ENCODE measurements at places on chromosomes 11 and 22.

- H3K36me3 ChIP-seq: no peaks in the 10 kb centered on the region
- no peak overlapping the region for H3K4me3 ChIP-seq
- H3K4me1 ChIP-seq: peaks cover 12% of the 10 kb centered on the region
- no peaks in the 10 kb centered on the region for H3K27me3 ChIP-seq
- no peak for DNase-seq
- H3K27ac ChIP-seq: no peak overlapping the region
Measured at GRCh38 chr11:68137833-68138232, 16.6 kb upstream of the CHKA start.

DNA sequence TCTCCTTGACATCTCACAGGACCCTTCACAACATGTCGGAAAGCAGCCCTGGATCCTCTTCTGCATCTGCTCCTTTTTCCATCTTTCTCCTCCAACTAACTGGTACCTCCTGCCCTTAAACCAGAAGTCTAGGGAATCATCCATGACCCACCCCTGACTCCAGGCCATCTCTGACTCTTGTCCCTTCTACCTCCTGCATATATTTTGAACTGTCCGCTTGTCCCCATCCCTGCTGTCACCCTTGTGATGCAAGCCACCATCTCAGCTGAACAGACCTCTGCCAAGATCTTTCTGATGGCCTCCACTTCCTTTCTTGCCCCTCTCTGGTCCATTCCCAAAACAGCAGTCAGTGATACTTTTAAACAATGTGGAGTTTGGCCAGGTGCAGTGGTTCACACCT lies 7.0 kb downstream of the RIBC2 start:
- H3K27ac ChIP-seq: no peak overlapping the region
- DNase-seq: no peak
- H3K4me3 ChIP-seq: no peak overlapping the region
- H3K4me1 ChIP-seq: no peaks in the 10 kb centered on the region
- no peaks in the 10 kb centered on the region for H3K36me3 ChIP-seq

GRCh38 chr11:3058753-3059664 lies 1.8 kb upstream of the CARS1 start:
- H3K27me3 ChIP-seq: no peaks in the 10 kb centered on the region
- no peak overlapping the region for H3K4me3 ChIP-seq
- no peak for DNase-seq
- peaks cover 13% of the 10 kb centered on the region for H3K36me3 ChIP-seq
- H3K27ac ChIP-seq: no peak overlapping the region

DNA sequence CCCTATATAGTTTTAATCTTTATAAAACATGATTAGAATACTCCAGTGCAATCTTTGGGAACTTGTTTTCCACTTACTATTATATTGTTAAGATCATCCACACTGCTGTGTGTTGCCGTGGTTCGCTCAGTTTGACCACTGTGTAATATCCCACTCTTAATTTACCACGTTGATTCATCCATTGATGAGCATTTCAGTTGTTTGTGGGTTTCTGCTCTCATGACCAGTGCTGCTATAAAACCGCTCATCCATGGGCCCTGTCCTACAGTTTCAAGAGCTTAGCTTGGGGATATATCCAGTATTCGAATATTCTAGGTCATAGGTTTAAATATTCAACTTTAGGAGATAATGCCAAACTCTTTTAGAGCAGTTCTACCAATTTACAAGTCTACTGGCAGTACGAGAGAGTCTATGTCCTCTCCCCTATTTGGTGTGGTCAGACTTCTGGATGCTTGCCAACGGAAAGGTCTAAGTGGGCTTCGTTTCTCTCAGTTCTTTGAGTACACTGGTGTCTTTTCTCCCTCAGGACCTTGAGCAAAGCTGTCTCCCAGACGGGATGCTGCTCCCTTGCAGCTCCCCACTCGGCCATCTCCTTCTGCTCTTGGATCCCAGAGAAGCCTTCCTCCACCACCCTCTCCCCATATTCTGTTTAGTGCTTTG lies 94.9 kb upstream of the ALX4 start:
- H3K27me3 ChIP-seq: no peaks in the 10 kb centered on the region
- no peak for DNase-seq
- no peaks in the 10 kb centered on the region for H3K4me1 ChIP-seq
- no peak overlapping the region for H3K4me3 ChIP-seq

DNA sequence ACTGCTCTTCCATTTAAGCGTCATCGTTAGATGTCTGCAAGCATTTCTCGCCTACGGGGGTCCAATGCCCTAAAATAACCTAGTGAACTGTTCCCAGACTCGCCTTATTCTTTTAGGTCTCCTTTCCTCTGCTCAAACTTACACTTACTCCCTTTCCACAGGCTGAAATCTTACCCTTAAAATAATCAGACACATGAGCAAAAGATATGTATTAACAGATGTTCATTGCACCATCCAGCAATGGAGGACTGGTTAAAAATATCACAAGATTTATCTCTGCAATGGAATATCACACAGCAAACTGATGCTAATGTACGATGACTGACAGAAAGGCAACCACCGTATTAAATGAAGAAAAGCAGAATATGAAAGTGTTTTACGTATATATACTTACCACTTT lies 1.6 kb upstream of the CSTF3 start:
- H3K4me3 ChIP-seq: no peak overlapping the region
- no peak overlapping the region for H3K27ac ChIP-seq
- peaks cover 9% of the 10 kb centered on the region for H3K36me3 ChIP-seq
- no peak for DNase-seq
- H3K4me1 ChIP-seq: peaks cover 18% of the 10 kb centered on the region

All from naive thymus-derived CD4-positive, alpha-beta T cell (primary cell).